ENCODE measurements at places on chromosomes 6 and 20. TPM values are rescaled to one million over a fixed set of nuclear protein-coding genes. Genes with fewer than 3 reads are reported as not detected.
A peak's percentile ranks its signal among the peaks of the same experiment; 100 is the strongest.

The HSPA1L gene
- total RNA-seq = 1.8 TPM

GRCh38 chr6:144327081-144327480 is 41.9 kb downstream of the UTRN start:
- DNase-seq = no peak

DNA sequence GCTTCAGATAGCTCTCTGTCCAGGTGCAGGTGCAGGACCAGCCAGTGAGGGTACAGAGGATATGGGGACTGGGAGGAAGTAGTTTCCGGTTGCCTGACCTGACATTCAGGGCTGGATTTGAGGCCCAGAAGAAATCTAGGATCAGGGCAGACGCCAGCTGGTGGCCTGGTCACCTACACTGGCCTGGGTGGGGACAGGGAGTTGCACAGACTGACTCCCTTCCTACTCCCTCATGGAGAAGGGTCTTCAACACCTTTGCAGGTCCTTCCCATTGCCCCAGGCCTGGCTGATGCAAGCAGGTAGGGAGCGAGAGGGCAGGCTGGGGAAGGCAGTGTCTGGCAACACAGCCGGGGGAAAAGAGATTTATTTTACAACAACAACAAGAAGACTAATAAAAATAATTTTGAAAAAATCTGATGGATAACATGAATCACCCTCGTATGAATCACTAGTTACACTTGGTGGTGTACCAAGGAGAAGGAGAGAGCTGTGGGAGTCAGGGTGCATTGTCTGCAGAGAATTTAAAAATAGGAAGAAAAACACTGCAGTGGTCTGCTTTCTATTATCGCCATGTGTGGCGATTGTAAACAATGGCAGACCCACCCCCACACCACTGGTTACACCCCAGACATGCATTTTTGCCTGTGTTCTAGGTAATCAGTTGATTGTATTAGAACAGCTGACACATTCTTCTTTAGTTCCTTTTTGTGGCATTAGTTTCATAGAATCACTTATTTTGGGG is 62.3 kb upstream of the SNX9 start:
- DNase-seq = peak; percentile 26

The VWA7 gene
- total RNA-seq = 1.7 TPM

DNA sequence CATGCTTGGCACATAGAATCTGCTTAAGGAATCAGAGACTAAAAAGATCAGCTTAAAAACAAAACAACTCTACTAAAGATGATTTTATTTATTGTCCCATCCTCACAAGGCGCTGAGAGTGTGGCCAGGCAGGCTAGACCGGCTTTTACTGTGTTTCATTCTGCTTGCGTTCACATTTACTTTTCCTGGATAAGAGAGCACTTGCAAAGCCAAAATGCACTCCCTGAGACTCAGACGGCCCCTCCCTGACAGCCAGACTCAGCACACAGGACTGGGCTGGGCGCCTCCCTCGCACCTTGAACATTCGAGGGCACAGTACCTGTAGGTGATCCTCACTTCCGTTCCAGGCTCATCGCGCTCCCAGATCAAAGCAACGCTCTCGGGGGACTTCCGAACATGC is 10.2 kb downstream of the ACSS1 start:
- DNase-seq = no peak

- DNase-seq = no peak
These were observed 7.5 kb downstream of the SF3B5 start for GRCh38 chr6:144087789-144088426.

The HAO1 gene
- total RNA-seq = not detected

GRCh38 chr6:134826889-134827737 is 122.8 kb downstream of the ALDH8A1 start:
- no peak for DNase-seq

DNA sequence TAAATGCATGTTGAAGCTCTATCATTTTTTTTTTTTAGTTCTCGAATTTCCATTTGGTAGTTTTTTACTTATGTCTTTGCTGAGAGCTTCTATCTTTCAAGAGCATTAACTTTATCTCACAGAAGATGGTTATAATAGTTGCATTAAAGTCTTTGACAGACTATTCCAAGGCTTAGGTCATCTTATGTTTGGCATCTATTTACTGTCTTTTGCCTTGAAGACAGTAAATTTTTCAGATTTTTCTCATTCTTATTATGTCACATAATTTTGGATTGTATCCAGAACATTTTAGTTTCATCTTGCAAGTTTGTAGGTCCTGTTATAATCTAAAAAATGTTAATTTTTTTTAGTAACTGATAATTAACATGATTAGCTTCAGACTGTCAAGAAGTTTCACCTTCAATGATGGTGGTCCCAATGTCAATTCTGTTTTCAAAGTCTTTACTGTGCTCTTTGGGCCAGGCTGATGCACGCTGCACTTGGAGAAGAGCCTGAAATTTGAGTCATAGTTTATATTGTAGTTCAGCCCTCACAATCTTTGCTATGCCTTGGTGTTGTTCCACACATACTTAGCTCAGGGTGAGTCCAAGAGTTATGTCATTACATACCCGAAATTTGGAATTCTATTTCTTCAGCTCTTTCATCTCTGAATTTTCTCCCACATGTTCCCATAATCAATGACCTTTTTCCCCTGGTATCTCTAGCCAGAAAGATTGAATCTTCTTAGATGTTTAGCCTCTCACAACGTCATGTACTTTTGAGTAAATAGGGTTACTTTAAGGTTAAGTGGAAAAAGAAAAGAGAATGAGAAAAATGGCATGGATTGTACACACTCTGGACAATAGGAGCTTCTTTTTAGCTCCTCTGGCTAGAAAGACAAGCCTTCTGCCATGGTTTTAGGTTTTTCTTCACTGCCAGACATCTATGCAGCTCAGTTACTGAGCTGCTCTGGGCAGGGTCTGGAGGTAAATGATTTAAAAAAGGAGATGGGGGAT is 110.3 kb upstream of the BTBD3 start:
- no peak for DNase-seq

DNA sequence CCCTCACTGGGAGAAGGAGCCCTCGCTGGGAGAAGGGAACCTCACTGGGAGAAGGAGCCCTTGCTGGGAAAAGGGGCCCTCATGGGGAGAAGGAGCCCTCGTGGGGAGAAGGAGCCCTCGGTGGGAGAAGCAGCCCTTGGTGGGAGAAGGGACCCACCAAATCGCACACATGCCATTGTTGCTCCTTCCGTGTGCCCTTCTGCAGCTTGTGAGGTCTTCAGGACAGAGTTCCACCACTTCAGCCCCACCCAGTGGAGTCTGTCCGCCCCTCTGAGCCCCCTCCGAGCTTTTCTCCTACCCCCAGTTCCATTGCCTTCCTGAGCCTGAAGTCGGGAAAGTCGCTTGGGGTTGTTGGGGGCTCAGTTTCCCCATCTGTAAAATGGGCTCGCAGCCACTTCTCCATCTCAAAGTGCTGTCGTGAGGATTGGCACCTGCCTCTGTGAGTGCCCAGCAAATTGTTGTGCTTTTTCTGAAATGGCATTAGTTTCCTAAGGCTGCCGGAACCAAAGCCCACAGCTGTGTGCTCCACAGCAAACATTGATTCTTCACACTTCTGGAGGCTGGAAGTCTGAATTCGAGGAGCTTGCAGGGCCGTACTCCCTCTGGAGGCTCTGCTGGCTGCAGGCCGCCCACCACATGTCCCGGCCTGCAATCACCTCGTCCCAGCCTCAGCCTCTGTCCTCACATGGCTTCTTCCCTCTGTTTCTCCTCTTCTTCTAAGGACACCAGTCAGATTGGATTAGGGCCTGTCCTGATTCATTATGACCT is 124.7 kb upstream of the PMEPA1 start:
- no peak for DNase-seq

GRCh38 chr6:105522626-105523322 is 119.9 kb upstream of the PREP start:
- no peak for DNase-seq

The CYP39A1 gene
- total RNA-seq = not detected

The RCAN2 gene
- total RNA-seq = not detected

The MEP1A gene
- not detected for total RNA-seq

GRCh38 chr6:73108949-73109348 is 116.3 kb downstream of the KHDC1L start:
- no peak for DNase-seq

DNA sequence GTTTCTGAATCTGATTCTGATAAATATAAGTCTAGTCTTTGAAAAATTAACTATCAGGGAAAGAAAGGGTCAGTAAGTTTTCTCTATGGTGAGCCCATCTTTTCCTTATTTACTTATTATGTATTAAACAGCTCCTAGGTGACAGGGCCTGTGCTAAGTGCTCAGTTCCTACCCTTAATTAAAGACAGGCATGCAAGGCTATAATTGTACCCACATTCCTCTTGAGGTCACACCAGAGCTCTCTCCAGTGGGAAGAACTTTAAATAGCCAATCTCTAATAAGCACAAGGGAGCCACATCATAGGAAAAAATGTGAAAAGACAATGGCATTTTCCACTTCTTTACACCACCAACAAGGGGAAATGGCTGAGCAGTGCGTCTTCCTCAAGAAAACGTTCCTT is 421.8 kb upstream of the SLC35B3 start:
- DNase-seq = no peak

DNA sequence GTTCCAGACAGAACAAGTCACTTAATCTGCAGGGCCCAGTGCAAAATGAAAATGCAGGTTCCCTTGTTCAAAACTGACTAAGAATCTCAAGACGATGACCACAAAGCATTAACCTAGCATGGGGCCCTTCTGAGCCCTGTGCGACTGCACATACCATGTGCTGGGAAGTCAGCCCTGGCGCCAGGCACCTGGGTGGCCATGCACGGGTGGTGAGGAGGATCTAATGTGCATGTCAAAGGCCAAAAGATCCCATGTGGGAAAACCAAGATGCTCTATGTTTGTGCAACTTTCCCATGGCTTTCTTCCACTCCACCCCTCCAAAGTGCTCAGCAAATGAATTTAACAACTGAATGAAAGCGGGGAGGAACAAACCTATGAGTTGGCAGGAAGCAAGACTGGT is 33.5 kb upstream of the NXT1 start:
- DNase-seq = no peak

DNA sequence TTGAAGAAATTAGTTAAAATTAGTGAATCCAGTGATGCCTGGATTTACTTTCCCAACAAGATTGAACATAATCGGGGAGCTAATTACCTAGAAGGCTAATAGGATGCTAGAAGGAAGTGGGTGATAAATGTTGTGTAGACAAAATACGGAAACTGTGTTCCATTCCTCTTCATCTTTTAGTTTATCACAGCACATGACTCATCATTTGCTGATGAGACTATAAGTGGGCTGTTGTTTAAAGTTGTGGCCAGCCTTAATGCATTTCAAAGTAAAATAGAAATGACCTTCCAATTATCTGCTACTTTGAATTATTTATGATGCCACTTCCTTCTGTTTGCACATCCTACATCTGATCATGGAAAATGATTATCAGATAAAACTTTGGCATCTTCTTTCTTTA is 43.4 kb downstream of the OGFRL1 start:
- DNase-seq = no peak

GRCh38 chr6:112281821-112282615 is 27.7 kb upstream of the LAMA4 start:
- no peak for DNase-seq

- no peak for DNase-seq
These were observed 35.4 kb upstream of the HFE start for GRCh38 chr6:26051665-26052310.

DNA sequence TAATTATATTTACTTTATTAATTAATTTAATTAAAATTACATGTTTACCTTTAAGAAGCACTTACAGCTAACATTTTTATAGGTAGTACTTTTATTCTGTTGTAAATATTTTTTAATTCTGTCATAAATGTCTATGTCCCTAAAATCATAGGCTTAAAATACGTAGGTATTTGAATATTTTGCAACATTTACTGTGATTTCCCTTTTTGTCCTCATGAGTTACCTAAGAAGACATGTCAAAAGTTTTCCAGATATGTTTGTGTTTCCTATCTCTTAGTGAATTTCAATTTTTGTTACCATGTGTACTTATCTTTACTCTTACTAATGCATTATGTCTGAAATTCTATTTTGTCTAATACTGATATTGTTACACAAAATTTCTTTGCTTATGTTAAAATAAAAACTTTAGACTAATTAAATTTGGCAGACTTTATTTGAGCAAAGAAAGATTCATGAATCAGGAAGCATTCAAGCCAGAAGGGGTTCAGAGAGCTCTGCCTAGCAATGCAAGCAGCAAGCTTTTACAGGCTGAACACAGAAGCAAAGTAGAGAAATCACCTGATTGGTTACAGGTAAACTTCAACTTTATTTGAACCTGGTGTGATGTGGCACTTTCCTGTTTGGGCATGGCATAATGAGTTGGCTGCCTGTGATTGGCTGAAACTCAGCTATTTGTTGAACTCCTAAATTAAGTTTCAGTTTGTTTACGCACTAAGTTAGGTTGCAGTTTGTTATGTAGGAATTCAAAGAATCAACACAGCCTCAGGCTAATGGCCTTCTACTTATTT is 123.2 kb upstream of the TMEM170B start:
- peak; percentile 25 for DNase-seq

The HLA-DPB1 gene
- 31.7 TPM for total RNA-seq

DNA sequence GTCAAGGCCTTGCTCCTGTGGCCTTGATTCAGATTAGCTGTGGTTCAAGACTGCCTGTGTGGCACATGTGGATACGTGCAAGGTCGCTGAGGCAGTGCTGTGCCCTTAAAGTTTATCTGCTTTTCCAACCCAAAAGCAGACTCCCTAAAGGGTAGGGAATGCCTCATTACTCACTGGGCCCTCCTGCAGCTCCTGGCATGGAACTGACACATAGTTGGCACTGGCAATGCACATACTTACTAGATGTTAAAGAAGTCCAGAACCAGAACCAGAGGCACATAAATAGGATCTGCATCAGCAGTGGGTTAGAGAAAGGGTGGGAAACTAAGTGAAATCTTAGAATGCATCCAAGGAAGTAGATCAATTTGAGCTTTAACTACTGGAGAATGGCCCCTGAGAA is 90.6 kb upstream of the MLN start:
- DNase-seq = no peak

DNA sequence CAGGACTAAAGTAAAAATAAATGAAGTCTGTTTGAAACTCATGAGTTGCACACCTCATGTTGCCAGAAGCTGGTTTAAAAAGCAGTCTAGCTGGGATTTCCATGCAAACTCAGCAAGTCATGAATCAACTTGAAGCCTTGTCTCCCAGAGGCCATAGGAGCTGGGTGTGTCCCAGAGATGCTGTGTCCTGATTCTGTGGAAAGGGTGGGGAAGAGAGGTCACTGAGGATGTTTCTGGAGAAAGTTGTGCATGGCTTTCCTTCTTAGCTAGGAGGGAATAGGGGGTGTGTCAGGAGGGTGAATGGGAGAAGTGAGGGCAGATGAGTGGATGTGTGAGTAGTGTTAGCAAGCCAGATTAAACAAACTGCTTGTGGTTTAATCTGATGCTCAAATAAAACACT is 111.3 kb downstream of the ADAT2 start:
- DNase-seq = no peak

DNA sequence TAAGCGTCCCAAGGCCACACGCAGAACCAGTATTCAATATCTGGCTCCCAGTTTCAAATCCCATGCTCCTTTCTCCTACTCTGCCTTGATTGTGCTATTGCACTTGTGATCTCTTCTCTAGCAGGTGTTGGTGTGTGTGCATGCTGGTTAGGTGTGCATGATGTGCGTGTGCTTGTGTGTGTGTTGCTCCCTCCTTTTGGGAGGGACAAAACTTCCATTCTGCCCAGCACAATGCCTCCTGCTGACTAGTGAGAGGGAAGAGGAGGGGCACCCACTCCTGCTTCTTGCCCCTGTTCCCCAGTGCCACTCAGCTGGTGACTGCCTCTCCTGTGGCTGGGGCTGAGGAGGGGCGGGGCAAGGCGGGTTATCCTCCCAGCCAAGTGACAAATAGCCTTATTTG is 19.7 kb downstream of the CD40 start:
- no peak for DNase-seq

- DNase-seq = no peak
These were observed 265.8 kb upstream of the TCF21 start for GRCh38 chr6:133623065-133623464.
